ENCODE measurements at places on chromosomes 12 and 14. TPM values are rescaled to one million over a fixed set of nuclear protein-coding genes. Genes with fewer than 3 reads are reported as not detected.

TAS2R7 gene
- total RNA-seq: not detected

AICDA gene
- total RNA-seq: not detected

EIF2B2 gene
- 29.9 TPM for total RNA-seq

PLEKHG7 gene
- not detected for total RNA-seq

SLC7A8 gene
- 14.2 TPM for total RNA-seq

MYG1 gene
- 35.1 TPM for total RNA-seq

CMKLR1 gene
- 5.4 TPM for total RNA-seq

C12orf60 gene
- 2.9 TPM for total RNA-seq
